Stimulated activated CD8-positive, alpha-beta memory T cell treated with anti-CD3 and anti-CD28 coated beads, Interleukin-15, amount 100 ng/mL, for 1 hour (primary cell): ENCODE measurements at places on chromosomes 7 and 10.

- DNase-seq, result no peak
Measured at GRCh38 chr10:110852255-110852896, 19.4 kb upstream of the PDCD4 start.

DNA sequence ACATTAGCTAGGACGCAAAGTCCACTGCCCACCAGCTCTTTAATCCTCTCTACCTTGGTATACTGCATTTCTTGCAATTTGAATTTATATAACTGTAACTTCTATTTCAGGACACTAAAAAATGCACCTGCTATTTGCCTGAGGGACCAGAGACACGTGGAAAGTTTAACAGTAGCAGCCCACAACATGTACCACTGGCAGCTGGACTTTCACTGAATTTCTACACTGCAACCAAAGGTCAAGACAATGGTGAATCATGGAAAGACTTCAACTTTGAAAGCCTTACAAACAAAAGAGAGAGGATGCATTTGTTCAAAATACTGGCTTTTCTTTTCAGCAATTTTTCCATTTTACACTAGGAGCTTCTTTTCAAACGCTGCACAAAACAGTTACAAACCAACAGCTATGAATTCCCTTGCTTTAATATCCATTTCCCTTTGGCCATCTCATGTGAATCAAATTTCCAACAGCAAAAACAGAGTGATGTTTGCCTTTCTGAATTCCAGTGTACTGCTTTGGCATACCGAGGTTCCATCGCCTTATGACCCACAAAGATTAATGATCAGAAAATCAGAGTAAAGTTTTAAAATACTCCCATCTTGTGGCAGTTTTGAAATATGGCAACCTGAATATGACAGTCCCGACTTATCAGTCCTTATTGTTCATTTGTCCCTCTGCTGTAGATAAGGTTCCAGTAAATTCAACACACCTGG, 29.9 kb upstream of the HNRNPH3 start:
- DNase-seq, result no peak

- no peak for DNase-seq
Measured at GRCh38 chr10:71860243-71861029, 9.4 kb upstream of the PSAP start.

GRCh38 chr7:47643716-47644400, 61.9 kb upstream of the TNS3 start:
- no peak for DNase-seq

- no peak for DNase-seq
Measured at GRCh38 chr10:75377869-75378268, 23.7 kb downstream of the ZNF503 start.

DNA sequence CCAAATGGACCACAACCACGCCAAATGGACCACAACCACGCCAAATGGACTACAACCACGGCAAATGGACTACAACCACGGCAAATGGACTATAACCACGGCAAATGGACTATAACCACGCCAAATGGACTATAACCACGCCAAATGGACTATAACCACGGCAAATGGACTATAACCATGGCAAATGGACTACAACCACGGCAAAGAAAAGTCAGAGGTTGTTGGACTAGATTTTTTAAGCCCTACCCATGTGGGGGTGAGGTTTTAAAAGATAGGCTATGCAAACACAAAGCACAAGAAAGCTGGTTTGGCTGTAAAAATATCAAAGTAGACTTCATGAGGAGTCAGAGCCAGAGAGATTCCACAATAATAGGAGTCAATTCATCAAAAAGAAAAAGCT, 55.8 kb downstream of the NCAPG2 start:
- DNase-seq, result no peak

- DNase-seq, result no peak
Measured at GRCh38 chr10:120744040-120744439, 107.1 kb upstream of the WDR11 start.

GRCh38 chr7:131010717-131011431, 276.9 kb upstream of the KLF14 start:
- no peak for DNase-seq

DNA sequence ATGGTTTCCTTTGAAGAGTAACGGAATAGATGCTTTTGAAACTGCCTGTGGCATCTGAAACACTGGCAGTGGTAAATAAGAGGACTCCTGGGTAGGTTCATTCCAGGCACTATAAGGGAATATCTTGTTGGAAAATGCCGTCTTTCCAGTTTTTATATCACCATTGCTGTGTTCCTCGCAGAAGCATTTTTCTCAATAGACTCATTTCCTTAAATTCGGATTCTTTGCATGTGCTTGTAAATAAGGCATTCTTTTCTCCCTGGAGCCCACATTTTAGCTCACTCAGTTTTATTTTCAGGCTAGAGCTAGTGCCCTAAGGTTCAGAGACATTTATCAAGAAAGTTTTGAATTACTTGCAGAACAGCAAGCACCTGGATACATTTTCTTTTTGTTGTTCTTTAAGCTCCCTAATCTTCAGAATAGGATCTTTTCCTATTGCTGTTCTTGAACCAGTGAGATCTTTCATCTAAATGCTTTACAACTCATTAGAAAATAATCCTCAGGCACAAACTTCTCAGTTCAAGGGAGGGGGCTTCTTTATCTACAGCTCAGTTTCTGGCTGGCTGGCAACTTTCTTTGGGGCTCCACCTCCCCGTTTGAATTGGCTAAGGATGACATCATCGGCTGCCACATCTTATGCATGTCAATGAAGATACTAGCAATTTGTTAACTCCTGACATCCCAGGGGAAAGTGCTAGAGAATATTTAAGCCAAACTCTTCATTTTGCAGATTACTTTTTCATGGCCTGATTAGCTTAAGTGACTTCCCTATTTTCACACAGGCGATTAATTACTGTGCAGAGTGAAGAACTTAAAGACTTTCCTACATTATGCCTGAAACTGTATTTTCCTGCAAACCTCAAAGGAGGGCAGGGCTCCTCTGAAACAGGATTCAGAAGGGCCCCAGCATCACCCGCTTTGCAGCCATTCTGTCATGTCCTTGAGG, 133.7 kb upstream of the RSU1 start:
- no peak for DNase-seq

DNA sequence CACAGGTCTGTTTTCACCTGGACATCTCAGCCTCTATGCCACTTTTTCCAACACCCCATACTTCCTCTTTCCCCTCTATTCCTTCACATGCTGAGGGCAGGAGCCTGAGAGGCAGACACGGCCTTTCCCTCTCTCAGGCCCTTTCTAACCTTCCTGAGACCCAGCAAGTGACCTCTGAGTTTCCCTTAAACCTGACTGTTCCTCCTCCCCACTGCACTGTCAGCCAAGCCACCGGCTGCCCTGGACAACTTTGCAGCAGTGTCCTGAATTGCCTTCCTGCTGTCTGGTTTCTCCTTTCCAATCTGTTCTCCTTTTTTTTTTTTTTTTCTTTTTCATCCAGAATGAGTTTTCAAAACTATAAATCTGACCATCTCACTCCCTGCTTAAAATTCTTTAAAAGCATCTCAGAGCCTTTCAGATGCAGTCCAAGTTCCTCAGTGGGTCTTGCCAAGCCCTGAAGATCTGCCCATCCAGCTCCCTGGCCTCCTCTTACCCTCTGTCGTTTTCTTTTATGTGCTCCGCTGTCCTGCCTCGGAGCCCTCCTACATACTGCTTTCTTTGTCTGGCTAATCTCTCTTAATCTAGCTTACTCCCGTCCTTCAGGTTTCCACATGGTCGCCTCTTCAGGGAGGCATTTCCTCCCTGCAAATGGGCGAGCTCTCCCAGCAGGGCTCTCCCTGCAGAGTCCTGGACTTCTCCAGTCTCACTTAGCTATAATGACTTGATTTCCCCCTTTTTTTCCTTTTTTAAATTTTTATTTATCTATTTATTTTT, 30.5 kb downstream of the SLC13A4 start:
- DNase-seq, result no peak

GRCh38 chr10:119253433-119254174, 46.2 kb downstream of the GRK5 start:
- DNase-seq, result no peak

- no peak for DNase-seq
Measured at GRCh38 chr10:102422545-102423129, 2.0 kb downstream of the FBXL15 start.

DNA sequence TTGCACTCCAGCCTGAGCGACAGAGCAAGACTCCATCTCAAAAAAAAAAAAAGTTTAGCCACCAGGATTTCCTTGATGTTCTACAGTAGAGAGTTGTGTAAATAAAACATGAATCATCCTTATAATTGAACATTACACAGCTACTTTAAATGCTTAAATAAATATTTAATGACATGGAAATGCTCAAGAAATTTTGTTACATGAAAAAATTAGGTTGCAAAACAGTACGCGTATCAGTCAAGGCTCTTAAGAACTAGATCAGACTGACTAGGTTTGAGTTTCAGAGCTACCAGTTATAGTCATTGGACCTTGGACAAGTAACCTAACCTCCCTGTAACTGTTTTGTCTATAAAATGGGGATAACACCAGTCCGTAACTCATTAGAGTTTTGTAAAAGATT, 38.7 kb upstream of the GSAP start:
- DNase-seq, result no peak

- DNase-seq, result no peak
Measured at GRCh38 chr7:80230327-80230726, 95.7 kb downstream of the GNAI1 start.

DNA sequence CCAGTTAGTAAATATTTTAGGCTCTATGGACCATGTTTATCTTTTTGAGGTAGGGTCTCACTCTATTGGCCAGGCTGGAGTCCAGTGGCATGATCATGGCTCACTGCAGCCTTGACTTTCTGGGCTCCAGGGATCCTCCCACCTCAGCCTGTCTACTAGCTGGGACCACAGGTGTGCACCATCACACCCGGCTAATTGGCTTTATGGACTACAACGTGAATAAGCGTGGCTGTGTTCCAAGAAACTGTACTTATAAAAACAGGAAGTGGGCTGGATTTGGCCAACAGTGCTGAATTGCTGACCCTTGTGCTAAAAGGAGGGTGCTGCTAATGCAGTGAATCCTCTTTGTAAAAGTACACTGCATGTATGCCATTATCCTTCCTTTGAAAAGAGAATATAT, 111.7 kb upstream of the CDK13 start:
- DNase-seq, result no peak

DNA sequence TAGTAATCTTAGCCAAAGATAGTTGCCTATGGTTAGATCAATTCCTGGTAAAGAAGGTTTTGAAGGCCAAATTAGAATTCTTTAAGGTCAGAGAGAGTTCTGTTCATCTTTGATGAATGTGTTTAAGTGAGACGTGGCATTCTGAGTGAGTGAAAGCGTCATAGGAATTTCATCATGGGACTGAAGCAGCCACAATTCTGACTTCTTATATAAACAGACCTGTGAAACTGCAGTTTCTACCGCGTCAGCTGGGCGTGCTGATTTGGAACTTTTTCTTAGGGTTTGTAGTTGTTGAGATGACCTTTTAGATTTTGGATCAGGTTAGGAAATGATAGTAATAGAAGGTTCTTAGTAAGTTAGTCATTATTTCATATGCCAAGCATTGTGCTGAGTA, 103.8 kb downstream of the CNNM2 start:
- no peak for DNase-seq

DNA sequence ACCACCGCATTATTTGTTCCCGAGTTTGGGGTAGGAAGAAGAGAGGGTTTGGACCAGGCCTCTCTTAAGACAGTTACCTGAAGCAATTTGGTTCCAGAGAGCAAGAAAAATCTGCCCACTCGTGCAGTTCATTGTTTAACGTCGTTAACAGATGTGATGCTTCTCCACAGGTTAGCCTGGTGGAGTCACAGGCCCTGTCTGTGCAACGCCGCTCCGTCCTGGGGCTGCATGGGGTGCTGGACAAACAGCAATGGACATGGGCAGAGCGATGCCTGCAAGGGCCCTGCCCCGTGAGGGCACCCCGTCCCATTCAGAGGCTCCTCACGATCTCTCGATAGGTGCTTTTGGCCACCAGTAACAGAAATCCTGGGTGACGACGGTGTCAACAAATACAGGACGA, 9.7 kb downstream of the FOXL3 start:
- no peak for DNase-seq

GRCh38 chr10:89836840-89837164, 135.4 kb downstream of the KIF20B start:
- no peak for DNase-seq

GRCh38 chr10:89122433-89123051, 84.6 kb downstream of the CH25H start:
- no peak for DNase-seq

- no peak for DNase-seq
Measured at GRCh38 chr7:2217716-2218443, 14.9 kb downstream of the MAD1L1 start.

- no peak for DNase-seq
Measured at GRCh38 chr10:29588629-29589421, 45.9 kb downstream of the SVIL start.

DNA sequence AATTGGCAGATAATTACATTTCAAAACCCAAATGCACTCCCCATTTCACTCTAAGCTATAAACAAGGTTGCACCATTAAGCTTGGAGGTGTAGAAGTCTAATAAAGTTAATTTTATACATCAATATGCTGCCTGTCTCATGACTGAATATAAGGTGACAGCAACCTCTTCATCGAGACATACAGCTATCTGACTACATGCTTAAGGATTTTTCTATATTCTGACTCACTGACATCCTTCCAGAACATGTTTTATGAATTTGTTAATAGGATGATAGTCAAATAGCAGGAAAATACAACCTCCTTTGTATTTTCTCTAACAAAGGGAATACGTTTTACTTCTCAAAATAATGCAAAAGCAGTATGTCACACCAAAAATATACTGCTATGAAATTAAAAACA, 76.6 kb downstream of the NRBF2 start:
- DNase-seq, result no peak

DNA sequence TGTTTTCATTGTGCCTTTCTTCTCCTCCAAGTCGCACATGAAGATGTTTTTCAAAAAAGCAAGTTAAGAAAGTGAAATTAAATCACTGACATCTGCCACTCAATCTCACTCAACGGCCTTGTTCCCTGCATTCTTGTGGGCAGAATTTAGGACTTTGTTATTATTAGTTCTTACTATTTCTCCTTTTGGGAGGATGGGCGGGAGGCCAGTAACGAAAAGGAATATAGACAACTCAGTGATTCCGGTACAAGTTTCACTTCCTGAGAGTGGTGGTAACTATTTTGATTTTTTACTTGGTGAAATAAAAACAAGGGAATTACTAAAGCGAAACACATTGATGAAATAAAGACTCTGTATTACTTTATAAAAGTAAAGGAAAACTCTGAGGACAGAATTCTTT, 231.9 kb upstream of the HABP2 start:
- DNase-seq, result no peak

GRCh38 chr10:110778211-110778610, 93.5 kb upstream of the PDCD4 start:
- no peak for DNase-seq
